CD8-positive, alpha-beta memory T cell (primary cell): ENCODE measurements at places on chromosomes 3 and 15.

GRCh38 chr15:47588958-47589357 lies 128.3 kb upstream of the SEMA6D start:
- no peak for DNase-seq

- DNase-seq, result no peak
Observed at GRCh38 chr3:122355612-122356011, 27.4 kb downstream of the MIX23 start.

GRCh38 chr15:82043796-82044372 lies 1.9 kb downstream of the MEX3B start:
- DNase-seq, result no peak

- DNase-seq, result no peak
Observed at GRCh38 chr3:152398495-152398894, 129.8 kb downstream of the MBNL1 start.

DNA sequence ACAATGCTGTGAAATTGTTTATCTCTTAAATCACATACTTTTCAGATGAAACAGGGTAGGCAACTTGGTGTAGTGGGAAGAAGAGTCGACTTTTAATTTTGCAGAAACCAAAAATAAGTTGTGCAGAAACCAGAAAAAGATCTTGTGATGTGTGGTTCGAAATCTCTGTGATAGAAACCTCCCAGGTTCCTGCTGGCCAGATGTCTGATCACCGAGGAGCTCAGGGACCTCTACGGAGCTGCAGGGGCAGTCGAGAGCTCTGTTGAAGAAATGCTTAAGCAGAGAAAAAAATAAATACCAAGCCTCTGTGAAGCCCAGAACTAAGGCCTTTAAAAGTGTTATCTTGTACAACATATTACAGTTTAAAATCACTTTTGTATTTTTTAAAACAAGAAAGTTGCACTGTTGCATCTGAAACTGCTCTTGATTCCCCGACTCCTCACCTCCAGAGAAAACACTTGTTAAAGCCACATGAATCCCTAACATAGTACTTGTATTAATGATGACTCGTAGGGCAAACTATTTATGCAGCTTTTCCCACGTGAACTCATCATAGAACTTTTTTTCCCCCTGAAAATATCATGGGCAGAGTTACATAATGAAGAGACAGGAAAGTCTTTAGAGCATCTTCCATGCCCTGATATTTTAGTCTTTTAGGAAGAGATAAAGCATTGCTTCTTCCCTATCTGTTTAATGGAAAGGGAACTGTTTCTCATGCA lies 51.3 kb downstream of the CCK start:
- DNase-seq, result no peak
